ENCODE measurements at places on chromosomes 11 and 22. TPM values are rescaled to one million over a fixed set of nuclear protein-coding genes. Genes with fewer than 3 reads are reported as not detected.

Gene SMTNL1
- total RNA-seq, result not detected

Gene CSF2RB
- total RNA-seq, result 0.41 TPM

DNA sequence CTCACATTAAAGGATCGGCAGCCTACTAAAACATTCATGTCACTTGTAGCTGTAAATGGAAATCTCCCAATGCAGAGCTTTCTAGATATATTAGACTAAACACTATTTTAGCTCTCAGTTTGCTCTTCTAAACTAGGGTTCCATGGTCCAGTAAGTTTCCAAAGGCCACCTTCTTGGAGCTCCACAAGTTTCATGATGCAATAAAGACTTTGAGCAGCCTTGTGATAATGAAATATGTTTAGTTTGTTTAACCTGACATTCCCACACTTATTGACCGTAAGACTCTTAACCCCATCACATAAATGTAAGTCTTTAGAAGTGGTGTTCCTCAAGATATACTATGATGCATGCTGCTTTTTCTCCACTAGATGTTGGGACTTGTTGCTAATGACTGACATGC is 87.7 kb downstream of the TRIM44 start:
- DNase-seq, result no peak

GRCh38 chr22:40718250-40719204 is 39.2 kb downstream of the MCHR1 start:
- DNase-seq, result no peak

DNA sequence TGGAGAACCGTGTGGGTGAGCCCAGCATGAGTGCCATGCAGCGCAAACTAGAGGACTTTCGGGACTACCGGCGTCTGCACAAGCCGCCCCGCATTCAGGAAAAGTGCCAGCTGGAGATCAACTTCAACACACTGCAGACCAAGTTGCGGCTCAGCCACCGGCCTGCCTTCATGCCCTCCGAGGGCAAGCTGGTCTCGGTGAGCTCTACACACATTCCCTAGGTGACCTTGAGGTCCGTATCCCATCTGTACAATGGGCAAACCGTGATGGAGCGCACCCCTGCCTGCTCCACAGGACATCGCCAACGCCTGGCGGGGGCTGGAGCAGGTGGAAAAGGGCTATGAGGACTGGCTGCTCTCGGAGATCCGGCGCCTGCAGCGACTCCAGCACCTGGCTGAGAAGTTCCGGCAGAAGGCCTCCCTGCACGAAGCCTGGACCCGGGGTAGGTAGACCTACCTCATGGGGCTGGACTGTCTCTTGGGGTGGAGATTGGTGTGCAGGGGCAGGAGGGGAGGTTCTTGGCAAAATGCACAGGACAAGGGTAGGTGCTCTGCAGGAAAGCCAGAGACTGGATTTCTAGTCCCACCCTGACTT is 10.6 kb downstream of the CTSF start:
- DNase-seq, result no peak

DNA sequence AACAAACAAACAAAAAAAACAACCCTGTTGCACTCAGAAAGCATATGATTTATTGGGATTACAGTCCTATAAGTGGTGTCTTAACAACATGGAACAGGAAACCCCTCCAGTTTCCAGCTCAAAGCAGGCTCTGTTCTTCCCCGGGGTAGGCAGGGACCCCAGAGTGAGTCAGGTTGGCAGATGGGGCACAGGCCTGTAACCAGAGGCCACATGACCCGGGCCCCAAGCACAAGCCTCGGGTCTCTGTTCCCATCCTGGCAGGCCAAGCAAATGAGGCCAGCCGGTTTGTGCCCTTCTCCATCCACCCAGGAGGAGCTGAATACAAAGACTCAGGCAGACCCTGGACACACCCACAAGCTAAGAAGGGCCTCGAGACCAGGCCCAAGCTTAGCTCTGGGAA is 75.8 kb downstream of the NAT10 start:
- no peak for DNase-seq

DNA sequence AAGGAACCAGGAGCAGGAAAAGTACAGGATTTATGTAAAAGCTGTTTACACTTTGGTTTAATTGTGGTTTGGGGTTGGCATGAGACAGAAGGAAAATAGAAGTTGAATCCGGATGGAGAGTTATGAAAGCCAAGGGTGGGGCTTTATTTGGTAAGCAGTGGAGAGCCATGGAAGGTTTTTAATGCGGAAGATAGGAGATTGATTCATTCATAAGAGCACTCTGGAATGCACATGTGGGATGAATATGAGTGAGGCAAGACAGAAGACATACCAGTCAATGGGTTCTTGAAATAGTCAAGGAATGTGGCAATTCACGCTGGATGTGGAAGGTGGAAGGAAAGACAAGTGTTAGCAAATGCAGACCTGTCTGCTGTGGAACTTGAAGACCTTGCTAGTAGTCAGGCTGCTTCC is 9.3 kb upstream of the GLB1L3 start:
- no peak for DNase-seq

GRCh38 chr11:134942681-134943080 is 530.6 kb upstream of the B3GAT1 start:
- DNase-seq, result no peak
